Skin of body (tissue), 3 donors: ENCODE measurements at places on chromosomes 7 and 10. TPM values are rescaled to one million over a fixed set of nuclear protein-coding genes. Genes with fewer than 3 reads are reported as not detected.

MOGAT3 gene
- not detected for total RNA-seq

CRHR2 gene
- 0.20 TPM for total RNA-seq

DEPP1 gene
- 29.6 TPM for total RNA-seq

CPA1 gene
- total RNA-seq = 0.79 TPM

NPSR1 gene
- total RNA-seq = not detected

PRPF18 gene
- 30.1 TPM for total RNA-seq

GRCh38 chr10:10854725-10855124 is 162.9 kb upstream of the CELF2 start:
- DNase-seq = no peak

- DNase-seq = no peak
Measured at GRCh38 chr10:26214004-26214403, 2.6 kb upstream of the GAD2 start.

GRCh38 chr10:127243490-127244272 is 47.3 kb upstream of the INSYN2A start:
- DNase-seq = no peak

DNA sequence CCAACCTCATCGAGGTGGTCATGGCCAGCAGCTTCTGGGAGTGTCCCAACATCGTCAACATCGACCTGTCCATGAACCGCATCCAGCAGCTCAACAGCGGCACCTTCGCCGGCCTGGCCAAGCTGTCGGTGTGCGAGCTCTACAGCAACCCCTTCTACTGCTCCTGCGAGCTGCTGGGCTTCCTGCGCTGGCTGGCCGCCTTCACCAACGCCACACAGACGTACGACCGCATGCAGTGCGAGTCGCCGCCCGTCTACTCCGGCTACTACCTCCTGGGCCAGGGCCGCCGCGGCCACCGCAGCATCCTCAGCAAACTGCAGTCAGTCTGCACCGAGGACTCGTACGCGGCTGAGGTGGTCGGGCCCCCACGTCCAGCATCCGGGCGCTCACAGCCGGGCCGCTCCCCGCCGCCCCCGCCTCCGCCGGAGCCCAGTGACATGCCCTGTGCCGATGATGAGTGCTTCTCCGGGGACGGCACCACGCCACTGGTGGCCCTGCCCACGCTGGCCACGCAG is 75.0 kb downstream of the ELFN1 start:
- no peak for DNase-seq

DNA sequence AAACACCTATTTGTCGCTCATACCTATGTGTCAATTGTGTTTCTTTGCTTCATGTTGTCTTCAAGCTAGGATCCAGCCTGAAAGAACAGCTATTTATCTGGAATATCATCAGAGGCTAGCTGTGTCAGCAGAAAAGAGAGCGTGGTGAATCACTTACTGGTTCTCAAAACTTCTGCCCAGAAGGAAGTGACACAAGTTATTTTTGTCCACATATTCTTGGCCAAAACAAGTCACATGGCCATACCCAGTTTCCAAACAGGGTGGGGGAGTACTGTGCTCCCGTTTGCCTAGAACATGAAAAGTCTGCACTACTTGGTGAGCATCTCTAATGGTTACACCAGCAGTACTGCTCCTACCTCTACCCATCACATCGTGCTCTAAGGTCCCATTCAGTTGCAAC is 160.9 kb upstream of the CSTF2T start:
- peak; percentile 15 for DNase-seq

- DNase-seq = peak; percentile 6
Measured at GRCh38 chr7:106542550-106543220, 118.3 kb downstream of the CCDC71L start.

DNA sequence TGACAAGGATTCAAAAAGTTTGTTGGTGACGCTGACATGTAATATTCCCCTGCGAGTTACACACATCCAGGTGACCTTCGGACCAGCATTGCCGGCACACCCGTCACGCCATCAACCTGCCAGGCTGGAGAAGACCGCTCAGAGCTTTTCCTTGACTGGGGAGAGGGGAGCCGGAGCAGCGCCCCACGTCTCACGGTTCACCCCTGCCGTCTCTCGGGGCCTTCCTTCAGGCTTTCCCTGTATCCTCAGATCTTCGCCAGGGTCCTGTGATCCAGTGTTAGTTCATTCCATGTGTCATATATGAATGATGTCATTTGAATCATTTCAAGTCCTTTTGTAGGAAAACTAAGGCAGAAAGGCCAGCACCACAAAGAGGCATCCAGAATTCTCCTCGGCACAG is 127.8 kb downstream of the MGMT start:
- no peak for DNase-seq

DNA sequence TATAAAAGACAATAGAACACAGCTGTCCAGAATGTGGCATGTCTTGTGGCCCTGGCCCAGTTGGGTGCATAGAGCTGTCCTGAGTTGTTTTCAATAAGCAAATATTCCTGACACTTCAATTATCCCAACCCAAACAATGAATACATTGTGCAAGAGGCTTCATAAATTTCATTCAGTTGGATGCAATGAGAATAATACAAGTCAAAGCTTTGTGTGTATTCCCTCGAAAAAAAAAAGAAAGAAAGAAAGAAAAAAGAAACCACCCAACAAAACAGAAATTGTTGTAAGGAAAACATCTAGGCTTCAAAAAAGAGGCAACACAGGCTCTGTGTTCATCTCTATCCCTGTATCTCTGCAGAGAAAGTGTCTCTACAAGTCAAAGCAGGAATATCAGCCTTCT is 138.7 kb upstream of the ADO start:
- DNase-seq = no peak

DNA sequence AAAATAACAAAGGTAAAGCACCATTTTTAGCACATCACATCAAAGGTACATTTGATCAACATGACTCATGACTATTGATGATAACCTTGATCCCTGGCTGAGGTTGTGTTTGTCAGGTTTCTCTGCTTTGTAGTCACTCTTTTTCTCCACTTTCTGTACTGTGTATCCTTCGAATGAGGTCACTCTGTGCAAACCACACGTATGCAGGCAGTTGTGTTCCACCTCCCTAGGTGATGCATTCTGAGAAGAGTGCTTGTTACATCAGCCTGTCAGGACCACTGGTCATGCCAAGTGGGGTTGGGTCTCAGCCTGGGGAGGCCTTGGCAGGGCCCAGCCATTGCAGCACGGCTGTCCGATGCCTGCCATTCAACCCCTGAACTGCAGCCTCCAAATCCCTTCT is 62.8 kb upstream of the GJD4 start:
- no peak for DNase-seq

GRCh38 chr10:45000752-45001380 is at the start of gene ZNF22:
Gene ZNF22 (plus strand): TSS chr10:45000923. CDS start chr10:45003369, 2,446 bp downstream.
- peak; percentile 77 for DNase-seq

DNA sequence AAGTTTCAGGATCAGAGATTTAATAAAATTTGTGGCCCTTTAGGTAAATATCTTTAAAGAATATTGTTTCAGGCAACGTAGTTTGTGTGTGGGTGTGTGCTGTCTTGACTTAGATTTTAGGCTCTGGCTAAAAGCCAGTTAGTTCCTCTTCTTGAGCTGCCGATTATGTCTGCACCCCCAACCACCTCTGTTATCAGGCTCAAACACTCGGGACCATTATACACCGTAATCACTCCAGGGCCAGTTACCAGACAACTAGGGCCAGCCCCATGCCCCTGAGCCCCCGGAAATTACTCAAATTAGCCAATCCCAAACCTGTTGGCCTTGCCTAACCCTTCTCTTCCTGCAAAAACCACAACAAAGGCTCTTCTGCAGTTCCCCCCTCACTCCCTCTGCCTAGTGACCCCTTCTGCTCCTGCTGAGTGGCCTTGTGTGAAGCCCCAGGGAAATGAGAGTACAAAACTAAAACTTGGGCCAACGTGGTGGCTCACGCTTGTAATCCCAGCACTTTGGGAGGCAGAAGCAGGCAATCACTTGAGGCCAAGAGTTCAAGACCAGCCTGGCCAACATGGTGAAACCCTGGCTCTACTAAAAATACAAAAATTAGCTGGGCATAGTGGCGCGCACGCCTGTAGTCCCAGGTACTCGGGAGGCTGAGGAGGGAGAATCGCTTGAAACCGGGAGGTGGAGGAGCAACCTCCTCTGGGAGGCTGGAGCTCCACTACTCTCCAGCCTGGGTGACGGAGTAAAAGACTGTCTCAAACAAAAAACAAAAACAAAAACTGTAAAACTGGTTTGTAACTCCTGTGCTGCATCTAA is 9.2 kb upstream of the HNRNPF start:
- DNase-seq = no peak

GRCh38 chr7:99617192-99617781 is 541 bp downstream of the ZSCAN25 start:
- no peak for DNase-seq

GRCh38 chr10:50508315-50509051 is 115.3 kb downstream of the SGMS1 start:
- no peak for DNase-seq
